Psoas muscle (tissue), 8 donors: ENCODE measurements at places on chromosomes 11 and 22.

GRCh38 chr11:5499671-5500070 is 10.1 kb downstream of the UBQLN3 start:
- DNase-seq, result no peak

DNA sequence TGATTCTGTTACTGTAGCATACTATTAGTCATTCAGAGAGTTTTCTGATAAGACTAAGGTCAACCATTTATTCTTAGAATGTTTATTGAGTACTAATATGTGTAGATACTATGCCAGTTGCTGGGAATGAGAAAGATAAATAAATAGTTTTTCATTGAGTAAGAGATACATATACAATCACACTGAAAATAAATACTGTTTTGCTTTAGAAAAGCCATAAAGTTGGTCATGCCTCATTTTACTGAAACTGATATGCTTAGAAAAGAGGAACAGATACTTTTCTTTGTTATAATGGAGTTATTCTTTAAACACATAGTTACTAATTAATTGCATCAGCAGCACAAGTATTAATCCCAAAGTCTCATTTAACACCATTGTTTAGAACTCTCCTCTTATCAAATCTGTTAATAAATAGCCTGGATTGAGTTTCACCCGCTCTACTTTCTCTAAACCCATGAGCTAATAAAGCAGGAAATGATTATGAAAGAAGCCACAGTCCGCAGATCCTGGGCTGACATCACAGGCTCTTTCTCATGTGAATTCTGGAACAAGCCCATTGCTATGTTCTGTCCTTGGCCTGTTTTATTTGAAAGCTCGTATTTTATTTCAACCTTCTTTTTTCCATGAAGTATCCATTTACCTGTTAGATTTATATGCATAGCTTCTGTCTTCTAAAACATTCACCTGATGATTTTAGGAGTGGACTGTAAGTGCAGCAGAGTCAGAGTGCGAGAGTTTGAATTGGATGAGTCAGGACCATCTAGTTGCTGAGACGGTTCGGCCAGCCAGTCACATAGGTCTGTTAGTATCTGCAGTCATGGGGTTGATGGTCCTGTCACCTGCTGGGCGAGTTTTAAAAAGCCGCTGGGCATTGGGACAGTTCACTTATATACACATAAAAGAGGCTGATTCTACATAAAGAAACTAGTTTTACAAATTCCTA is 35.5 kb downstream of the PIWIL4 start:
- DNase-seq, result peak; percentile 61

DNA sequence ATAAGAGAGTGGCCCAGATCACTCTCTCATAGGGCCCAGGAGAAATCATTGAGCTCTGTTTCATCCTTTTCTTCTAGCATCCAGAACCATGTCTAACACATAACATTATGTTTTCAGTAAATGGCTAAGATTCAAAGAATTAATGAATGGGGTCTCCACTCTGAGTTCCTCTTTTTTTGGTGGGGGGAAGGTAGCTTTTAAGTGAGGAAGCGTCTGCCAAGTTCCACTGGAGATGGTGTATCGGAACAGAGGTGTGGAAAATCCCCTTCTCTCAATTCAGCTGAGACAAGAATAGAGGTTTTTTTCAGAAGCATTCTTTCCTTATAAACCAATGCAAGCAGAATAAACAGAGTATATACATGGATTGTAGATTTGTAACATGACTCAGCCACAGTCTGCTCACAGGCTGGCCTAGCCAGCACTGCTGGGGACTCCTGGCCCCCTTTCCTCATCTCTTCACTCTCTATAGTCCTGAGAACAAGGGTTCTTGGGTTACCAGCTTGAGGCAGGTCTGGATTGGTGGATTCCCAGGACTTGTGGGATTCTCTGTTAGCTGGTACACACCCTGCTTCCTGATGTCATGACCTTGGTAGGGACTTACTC is 97.2 kb downstream of the TRAF6 start:
- DNase-seq, result no peak

GRCh38 chr11:15434529-15434928 is 319.8 kb downstream of the INSC start:
- no peak for DNase-seq

- DNase-seq, result no peak
These were observed 450 bp downstream of the CBX6 start for GRCh38 chr22:38871360-38872171.

DNA sequence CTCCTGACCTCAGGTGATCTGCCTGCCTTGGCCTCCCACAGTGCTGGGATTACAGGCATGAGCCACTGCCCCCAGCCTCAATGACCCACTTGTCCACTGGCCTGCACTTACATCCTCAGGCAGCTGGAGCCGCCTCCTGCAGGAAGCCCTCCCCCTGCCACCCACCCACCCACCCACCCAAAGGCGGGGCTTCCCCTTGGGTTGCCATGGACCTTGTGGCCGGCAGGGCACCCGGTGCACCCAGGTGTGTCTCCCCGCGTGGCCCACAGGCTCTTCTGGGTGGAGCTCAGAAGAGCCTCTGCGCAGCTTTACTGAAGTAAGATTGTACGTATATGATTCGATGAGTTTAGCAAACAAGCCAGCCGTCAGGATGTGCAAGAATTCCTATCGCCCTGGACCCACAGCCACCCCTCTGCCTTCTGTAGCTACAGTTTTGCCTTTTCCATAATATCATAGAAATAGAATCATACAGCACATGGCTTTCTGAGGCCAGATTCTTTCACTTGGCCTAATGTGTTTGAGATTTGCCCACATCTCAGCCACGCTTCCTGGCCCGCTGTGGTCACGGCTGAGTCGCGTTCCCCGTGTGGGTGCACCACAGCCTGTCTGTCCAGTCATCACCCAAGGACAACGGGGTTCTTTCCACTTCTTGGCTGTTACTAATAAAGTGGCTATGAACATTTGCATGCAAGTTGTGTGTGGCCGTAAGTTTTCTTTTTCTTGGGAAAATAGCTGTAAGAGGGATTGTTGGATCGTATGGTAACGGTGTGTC is 5.3 kb upstream of the BRSK2 start:
- DNase-seq, result peak; percentile 5

GRCh38 chr11:119728211-119728626 is 781 bp downstream of the NECTIN1 start:
- no peak for DNase-seq

DNA sequence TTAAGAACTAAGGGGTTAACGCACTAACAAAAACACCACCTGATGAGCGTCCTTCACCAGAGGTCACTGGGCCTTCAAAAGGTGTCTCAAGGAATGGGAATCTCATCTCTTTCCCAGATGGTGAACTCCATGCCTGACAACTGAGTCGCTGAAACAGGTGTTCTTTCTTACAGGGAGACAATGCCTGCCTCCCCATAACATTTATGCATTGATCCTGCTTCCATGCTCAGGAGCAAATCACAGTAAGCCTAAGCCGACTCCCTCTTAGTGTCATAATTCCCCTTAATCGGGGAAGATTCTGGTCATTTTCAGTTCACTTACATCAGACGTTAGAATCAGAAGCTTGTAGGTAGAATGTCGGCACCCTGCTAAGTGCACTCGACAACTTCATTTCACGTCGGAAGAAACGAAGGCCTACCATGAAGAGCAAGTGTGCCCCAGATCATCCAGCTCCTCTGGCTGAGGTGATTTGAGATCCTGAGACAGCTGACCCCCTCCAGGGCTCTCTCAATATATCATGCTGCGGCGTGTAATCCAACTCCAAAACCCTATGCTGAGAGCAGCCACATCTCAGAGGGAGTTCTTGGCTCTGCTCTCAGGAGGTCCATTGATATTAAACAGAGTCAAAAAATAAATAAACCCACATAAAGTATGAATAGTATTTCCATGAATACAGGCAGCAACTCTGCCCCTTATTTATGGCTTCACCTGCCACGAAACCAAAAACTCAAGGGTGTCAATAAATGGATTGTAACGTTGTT is 163.1 kb downstream of the LARGE1 start:
- DNase-seq, result no peak

DNA sequence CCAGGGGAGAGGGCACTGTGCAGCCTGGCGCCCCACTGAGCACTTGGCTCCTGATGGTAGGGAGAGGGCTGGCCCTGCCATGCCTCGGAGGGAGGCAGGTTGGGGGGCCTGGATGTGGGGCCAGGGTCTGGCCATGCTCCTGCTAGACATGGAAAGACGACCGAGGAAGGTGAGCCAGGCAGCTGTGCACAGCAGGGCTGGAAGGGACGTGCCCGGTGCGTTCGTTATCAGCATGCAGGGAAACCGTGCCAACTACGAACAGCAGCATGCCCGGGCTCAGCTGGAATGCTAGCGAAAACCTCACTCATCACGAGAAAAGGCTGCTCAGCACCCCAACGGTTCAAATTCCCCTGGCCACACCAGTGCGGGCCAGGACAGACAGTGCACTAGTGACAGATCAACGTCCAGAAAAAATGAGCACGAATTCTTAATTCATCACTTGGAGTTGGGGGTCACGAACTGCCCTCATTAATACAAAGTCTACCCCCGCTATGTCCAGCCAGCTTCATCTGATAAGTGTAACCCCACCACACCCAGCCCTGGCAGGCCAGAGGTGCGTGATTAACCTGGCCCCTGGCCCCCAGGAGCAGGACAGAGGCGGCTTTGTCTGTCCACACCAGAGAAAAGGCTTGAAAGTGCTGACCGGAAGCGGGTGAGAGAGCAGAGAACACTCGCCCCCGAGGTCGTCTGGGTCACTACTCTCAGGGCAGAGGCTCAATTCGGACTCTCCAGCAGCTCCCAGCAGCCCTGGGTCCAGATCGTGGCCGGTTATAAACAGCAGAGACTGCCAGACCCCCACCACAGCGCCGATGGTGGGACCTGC is 84.2 kb downstream of the CELSR1 start:
- DNase-seq, result no peak

DNA sequence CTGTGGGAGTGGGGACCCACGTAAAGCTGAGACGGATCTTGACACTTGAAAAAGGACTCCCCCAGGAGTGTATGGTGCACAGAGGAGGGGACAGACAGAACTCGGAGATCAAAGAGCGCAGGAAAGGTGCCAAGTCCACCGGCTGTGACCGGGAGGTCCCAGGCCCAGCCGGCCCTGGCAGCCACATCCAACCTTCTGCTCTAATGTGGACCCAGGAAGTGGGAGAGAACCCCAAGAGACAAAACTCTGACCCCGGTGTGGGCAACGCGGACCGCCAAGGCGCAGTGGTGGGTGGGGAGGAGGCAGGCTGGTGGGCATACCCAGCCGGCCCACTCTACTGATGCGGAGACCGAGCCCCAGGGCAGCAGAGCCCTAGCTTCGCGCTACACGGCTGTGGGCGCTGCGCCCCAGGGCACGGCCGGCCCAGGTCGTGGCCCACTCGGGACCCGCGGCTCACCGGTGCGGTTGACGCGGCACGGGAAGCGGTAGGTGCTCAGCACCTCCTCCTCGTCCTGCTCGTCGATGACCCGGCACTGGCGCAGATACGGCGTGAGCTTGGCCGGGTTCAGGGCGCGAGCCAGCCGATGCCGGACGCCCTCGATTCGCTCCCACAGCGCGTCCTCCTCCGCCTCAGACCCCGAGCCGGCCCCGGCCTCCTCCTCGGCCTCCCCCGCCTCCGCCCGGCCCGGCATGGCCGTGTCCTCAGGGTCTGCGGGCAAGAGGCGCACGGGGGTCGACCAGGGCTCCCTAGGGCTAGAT is 527 bp downstream of the CARD10 start:
- DNase-seq, result no peak

GRCh38 chr22:27220339-27220738 is 563.0 kb downstream of the MIAT start:
- DNase-seq, result no peak

- DNase-seq, result no peak
These were observed 131.0 kb downstream of the PLEKHA7 start for GRCh38 chr11:16883174-16883573.

DNA sequence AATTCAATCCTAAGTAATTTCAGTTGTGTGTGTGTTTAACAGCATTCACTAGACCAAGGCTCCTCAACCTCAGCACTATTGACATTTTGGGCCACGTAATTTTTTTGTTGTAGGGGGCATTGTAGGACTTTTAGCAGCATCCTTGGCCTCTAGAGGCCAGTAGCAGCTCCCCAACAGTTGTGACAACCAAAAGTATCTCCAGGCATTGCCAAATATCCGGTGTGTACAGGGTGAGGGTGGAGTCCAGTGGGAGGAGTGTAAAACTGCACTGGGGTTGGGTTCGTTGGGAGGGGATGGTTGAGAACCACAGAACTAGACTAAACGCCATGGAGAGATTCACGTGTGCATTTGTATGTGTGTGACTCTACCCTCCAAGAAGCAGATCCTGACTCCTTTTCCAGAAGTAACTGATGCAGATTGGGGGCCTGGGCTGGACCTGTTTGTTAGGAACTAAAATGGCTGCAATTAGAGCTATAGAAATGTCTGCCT is 5.9 kb upstream of the PHF21A start:
- no peak for DNase-seq

DNA sequence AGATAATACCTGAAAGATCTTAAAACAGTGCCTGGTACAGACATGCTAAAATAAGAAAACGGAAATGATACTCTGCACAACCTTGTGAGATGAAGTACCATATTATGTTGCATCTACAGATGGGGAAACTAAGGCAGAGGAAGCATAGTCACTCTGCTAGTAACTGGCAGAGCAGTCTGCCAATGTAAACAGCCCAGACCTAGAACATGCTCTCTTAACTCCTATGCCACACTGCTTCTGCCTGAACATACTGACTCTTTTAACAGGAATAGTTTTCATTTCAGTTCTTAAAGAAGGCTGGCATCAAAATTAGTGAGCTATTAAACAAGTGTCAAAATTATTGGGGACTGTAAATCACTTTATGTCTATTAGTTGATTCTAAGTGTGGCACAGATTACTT is 99.9 kb downstream of the CD44 start:
- DNase-seq, result no peak

DNA sequence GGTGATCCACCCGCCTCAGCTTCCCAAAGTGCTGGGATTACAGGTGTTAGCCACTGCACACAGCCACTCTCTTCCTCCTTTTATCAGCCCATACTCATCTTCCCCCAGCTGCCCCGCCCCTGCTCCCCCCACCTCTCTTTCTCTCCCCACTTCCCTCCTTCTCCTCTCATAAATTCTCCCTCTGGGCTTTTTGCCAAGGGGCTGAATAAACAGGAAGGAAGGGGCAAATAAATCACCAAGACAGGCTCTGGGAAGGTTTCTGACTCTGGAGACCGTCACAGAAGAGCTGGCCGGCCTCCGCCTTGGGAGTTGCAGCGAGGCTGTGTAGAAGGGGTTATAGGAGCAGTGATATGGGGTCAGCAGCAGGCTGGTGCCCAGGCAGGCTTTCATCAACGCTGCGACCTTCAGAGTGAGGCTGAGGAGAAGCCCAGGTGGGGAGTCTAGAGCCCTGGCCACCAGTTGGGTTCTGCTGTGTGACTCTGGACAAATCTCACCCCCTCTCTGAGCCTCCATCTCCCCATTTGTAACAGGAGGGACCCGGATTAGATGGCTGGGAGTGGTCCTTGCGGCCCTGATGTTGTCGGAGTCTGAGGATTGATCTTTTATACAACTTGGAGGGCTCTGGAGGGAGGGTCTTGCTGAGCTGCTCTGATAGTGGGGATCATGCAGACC is 62.6 kb upstream of the RASD2 start:
- DNase-seq, result peak; percentile 55

GRCh38 chr11:130737866-130738431 is 178.3 kb downstream of the SNX19 start:
- DNase-seq, result peak; percentile 65

GRCh38 chr11:130431801-130432200 is 3.4 kb upstream of the ADAMTS8 start:
- DNase-seq, result no peak

- no peak for DNase-seq
These were observed 64.6 kb downstream of the LINC01488 start for GRCh38 chr11:69545976-69546617.

- no peak for DNase-seq
These were observed 88.9 kb downstream of the TBC1D22A start for GRCh38 chr22:46851311-46851710.

GRCh38 chr11:5297721-5298323 is 3.9 kb downstream of the OR51B4 start:
- no peak for DNase-seq

- DNase-seq, result no peak
These were observed 4.1 kb downstream of the BRMS1 start for GRCh38 chr11:66340596-66341501.
